Activated CD4-positive, alpha-beta T cell treated with anti-CD3 and anti-CD28 coated beads, Interleukin-2, amount 50 U/mL, for 1 hour (primary cell): ENCODE measurements at places on chromosomes 12 and 14.

DNA sequence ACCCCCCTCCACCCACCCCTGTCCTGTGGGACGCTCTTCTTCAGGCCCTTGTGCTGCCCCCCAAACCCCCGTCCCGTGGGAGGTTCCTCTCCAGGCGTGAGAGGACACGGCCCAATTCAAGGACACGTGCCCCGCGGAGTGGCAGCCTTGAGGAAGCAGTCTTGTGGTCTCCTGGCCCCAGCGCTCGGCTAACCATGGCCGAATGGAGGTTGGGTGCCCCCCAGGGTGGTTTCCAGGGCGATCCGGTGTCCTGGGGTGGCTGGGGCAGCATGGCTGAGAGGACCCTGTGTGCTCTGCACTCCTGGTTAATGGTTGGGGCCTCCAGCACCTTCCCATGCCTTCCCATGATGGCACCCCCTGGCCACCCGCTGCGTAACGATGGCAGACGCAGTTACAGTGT lies 53.6 kb downstream of the LRCOL1 start:
- DNase-seq, result no peak

DNA sequence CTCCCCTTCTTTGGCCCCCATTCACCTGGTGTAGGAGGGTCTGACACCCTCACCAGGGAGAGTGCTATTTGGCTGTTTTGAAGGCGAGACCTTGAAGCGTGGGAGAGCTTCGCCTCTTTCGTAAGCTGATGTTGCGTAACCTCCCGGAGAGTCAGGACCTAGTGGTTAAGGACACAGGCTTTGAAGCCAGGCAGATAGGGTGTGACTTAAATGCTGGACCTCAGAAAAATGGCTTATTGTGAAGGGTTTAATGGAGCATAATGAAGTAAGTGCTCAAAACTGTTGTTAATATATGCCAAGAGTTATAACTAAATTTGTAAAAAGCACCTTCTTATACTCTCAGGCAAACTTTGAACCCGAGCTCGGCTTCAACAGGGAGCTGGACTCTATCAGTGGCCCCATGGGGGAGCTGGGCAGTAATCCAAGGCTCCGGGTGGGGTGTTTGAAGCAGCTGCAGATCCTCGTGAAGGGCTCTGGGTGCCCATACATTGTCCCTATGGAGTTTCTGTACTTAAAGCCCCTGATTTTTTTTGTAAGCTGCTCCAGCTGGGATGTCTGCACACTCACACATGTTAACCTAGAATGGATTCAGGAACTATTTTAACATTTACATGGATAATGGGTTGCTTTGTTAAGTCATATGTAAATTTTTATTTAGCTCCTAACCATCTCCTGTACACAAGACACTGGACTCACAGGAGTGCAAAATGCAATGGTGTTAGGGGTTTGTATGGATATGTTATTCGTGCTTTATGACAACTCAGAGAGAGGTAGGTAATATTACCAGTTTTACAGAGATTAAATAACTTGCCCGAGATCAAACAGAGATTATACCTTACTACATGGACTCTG lies 26.0 kb downstream of the PPFIBP1 start:
- no peak for DNase-seq

DNA sequence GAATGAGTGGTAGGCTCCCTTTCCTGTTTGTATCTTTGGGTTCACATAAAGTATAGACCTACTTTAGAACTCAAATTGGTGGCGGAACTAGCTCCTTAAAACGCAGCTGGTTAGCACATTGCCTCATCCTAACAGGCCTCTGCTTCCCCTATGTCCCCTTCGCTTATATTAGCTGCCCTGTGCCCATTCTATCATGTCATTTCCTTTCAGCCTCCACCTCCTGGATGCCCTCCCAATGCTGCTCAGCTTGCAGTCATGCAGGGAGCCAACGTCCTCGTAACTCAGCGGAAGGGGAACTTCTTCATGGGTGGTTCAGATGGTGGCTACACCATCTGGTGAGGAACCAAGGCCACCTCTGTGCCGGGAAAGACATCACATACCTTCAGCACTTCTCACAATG lies 3.5 kb downstream of the DAZAP2 start:
- no peak for DNase-seq

DNA sequence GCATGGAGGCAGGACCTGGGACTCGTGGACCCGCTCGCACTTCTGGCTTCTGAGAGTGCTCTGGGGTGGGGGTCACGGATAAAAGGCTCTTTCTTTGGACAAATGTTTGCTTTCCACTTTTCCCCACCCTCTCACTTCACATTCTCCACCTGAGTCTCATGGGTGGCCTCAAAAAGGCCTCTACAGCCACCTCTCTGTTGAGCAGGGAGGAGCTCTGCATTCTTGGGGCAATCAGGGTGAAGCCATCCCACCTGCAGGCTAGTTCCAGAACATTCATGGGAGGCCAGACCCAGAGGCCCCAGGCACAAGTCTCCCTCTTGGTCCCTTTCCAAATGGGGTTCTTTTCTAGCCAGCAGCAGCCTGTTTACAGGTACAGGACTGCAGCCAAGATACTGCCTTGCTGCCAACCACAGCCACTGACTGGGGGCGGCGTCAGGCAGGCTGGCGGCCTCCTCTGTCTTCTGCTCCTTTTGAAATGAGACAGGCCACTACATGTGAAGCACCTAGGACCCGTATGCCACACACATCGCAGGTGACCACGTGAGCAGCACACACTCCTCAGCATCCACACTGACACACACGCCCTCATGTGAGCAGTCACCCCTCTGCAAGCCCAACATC lies 18.2 kb upstream of the CEBPE start:
- DNase-seq, result no peak

GRCh38 chr12:52632656-52633055 lies 14.3 kb upstream of the KRT73 start:
- no peak for DNase-seq

GRCh38 chr12:24036438-24037216 lies 87.2 kb upstream of the SOX5 start:
- no peak for DNase-seq

DNA sequence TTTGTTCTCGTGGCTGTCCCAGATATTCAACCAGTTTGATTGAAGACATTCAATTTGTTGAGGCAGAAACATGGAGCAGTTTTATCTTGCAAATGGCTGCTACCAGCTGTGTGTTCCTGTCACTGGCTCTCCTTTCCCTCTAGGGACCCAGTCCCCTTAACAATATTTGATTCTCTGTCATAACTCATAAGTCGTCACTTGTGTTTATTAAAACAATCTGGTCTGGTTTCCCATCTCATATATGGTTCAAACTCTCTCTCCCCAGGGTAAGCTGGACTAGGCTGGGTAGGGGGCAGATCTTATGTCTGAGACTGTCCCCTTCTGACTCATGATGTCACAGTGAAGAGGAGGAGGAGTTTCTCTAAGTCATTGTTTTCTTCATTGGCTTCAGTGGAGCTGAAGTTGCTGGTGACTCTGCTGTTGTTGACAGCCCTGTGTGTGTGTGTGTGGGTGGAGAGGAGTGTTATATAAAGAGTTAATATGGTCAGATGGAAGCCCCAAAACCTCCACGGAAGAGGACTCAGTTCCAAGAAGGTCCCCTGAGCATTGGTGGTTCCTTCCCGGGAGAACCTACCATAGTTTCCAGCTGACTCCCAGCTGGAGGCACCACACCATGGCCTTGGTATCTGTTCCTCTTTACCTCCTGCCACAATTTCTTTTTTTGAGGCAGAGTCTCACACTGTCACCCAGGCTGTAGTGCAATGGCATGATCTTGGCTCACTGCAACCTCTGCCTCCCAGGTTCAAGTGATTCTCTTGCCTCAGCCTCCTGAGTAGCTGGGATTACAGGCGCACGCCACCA lies 16.1 kb upstream of the GNG2 start:
- no peak for DNase-seq

- DNase-seq, result no peak
Measured at GRCh38 chr12:12887471-12887870, 3.9 kb upstream of the GPRC5A start.

DNA sequence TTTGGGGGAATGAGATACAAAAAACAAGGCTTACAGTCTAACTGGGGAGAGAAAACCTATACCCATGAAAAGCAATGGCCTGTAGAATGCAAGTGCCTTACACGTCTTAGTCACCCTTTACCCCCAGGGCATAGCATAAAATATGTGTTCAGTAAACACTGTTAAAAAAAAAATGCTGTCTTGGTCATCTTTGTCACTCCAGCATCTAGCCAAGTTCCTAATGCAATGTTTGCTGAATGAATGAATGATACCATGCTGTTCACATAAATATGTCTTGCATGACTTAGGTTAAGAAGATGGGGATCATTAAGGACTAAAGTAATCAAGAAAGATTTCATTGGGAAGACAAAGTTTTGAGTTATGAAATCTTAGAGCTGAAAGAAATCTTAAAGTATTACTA lies 38.5 kb downstream of the PPP2R5E start:
- no peak for DNase-seq

DNA sequence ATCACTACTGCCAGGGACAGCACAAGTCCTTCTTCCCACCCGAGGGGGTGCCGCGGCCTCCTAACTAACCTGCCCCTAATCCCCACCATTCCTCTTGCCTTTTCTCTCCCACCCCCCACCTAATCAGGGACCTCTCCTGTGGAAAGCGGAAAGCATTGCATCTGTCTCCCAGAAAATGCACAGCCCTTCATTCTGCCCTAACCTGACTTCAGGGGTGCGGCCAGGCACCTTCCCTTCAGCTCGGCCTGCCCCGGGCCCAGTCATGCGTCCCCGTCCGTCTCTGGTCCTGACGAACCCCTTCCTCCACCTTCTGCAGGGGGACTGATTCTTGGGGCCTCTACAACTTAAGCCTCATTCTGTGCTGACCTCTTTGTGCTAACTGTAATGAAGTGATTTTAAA lies 43.9 kb upstream of the TRAF3 start:
- DNase-seq, result no peak
